ENCODE measurements at places on chromosomes 1 and 21. TPM values are rescaled to one million over a fixed set of nuclear protein-coding genes. Genes with fewer than 3 reads are reported as not detected.
A peak's percentile ranks its signal among the peaks of the same experiment; 100 is the strongest.

The PCP4 gene
- not detected for total RNA-seq

The CR1L gene
- 0.33 TPM for total RNA-seq

The DNALI1 gene
- 3.1 TPM for total RNA-seq

The LAMC2 gene
- 0.05 TPM for total RNA-seq

The PPIAL4G gene
- total RNA-seq, result not detected

The ADORA1 gene
- 0.33 TPM for total RNA-seq

The LENEP gene
- total RNA-seq, result not detected

The OR2L5 gene
- not detected for total RNA-seq

The SLAMF8 gene
- total RNA-seq, result 1.2 TPM

DNA sequence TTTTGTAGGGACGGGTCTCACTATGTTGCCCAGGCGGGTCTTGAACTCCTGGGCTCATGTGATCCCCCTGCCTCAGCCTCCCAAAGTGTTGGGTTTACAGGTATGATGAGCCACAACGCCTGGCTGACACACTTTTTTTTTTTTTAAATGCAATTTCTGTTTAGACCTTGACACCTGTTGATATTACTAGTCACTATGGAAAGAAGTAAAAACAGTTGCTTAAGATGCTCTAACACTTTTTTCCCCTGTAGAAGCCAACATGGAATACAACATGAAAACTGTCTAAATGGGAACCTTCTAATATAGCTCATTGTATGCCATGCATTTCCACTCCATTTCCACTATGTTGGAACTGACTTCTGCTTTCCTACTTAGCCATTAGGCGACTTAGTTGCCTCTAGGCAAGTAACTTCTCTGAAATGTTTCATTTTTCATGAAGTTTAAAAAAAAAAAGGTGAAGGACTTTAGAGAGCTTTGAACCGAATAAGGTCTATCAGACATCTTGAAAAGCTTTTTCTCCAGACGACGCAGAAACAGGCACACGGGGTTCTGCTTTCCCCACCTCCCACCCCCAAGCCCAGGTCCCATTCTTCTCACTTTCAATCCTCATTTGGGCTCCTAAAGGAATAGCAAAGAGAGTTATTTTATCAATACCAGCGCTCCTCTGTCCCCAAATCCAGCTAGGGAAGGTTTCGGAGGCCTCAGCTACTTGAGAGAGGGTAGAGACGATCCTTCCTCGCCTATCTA lies 648 bp upstream of the DR1 start:
- peaks cover 17% of the 10 kb centered on the region for H3K4me1 ChIP-seq
- H3K4me3 ChIP-seq, result peak overlapping the region; percentile 78
- H3K27me3 ChIP-seq, result no peaks in the 10 kb centered on the region
- no peak for DNase-seq
- peak overlapping the region; percentile 95 for H3K27ac ChIP-seq

GRCh38 chr1:234611847-234612351 lies 1.9 kb upstream of the IRF2BP2 start:
- peaks cover 27% of the 10 kb centered on the region for H3K4me1 ChIP-seq
- H3K4me3 ChIP-seq, result peak overlapping the region; percentile 16
- H3K36me3 ChIP-seq, result no peaks in the 10 kb centered on the region
- peak overlapping the region; percentile 95 for H3K27ac ChIP-seq

DNA sequence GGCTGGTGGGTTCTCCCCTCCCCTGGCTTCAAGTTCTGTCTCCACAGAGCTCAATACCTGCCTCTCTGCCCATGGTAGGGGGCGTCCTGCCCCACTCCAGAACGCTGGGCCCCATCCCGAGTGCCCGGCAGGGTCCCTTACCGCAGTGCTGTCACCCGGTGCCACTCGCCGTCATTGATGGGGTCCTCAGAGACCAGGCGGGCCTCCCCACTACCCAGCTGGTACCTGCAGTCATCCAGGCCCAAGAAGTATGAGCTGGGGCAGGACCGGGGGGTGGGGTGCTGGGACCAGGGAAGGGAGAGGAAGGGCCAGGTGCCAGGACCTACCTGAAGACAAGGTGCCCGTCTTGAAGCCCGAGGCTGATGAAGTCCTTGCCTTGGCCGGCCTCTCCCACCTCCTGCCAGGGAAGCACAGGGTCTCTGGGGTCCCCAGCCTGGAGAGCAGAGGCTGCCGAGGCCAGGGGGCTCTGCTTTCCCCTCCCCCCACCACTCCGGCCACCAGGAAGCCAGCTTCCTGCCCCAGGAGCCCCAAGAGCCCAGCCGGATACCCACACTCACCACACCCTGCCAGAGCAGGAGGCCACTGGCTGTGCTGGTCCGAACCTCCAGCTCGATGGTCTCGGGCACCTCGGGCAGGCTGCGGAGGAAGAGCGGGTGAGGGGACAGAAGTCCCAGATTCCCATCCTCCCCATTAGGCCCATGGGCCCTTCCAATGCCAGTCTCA lies 12.1 kb downstream of the LDLRAD2 start:
- H3K4me3 ChIP-seq, result no peak overlapping the region
- no peaks in the 10 kb centered on the region for H3K4me1 ChIP-seq
- no peaks in the 10 kb centered on the region for H3K27me3 ChIP-seq
- H3K27ac ChIP-seq, result no peak overlapping the region

DNA sequence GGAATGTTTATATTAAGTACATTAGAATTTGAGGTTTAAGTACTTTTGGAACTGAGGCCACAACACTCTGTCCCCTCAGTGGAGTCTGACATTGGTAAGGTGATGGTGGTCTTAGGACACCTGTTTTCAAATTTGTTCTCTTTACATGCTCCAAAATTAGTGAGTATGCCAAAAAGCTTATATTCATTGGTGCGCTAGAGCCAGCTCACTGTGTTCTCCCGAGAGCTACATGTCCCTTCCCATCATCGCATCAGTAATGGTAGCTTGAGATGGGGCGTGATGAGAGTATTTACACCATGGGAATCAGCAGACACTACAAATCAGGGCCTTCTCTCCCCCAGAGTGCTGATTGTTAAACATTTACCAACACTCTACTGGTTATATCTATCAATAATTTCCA lies 19.5 kb downstream of the ETS2 start:
- peak overlapping the region; percentile 58 for H3K27ac ChIP-seq
- H3K4me3 ChIP-seq, result no peak overlapping the region
- peaks cover 33% of the 10 kb centered on the region for H3K36me3 ChIP-seq
- no peak for DNase-seq

- no peaks in the 10 kb centered on the region for H3K4me1 ChIP-seq
- H3K4me3 ChIP-seq, result no peak overlapping the region
- H3K27ac ChIP-seq, result no peak overlapping the region
- H3K27me3 ChIP-seq, result no peaks in the 10 kb centered on the region
Observed at GRCh38 chr1:43806183-43806582, 98.8 kb downstream of the ST3GAL3 start.

GRCh38 chr1:103497404-103497803 lies 28.1 kb upstream of the RNPC3 start:
- no peak overlapping the region for H3K4me3 ChIP-seq
- H3K27me3 ChIP-seq, result no peaks in the 10 kb centered on the region
- no peaks in the 10 kb centered on the region for H3K4me1 ChIP-seq
- no peak overlapping the region for H3K27ac ChIP-seq

DNA sequence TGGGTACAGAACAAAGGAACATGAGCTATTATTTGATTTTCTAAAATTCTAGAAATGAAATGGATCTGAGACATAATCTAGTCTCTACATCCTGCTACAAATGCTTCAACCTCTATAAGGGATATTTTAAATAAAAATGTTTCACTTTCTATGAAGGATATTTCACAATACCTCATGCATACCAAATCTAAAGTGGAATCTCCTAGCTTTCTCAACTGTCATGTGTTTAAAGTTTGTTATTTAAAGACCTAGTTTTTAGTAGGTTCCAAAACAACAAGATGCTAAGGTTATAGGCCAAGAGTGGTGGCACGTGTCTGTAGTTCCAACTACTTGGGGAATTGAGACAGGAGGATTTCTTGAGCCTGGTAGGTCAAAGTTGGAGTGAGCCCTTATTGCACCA lies 47.6 kb downstream of the KDM5B start:
- no peak overlapping the region for H3K4me3 ChIP-seq
- H3K27me3 ChIP-seq, result no peaks in the 10 kb centered on the region
- no peak overlapping the region for H3K27ac ChIP-seq
- no peaks in the 10 kb centered on the region for H3K4me1 ChIP-seq
- peaks cover 32% of the 10 kb centered on the region for H3K36me3 ChIP-seq

DNA sequence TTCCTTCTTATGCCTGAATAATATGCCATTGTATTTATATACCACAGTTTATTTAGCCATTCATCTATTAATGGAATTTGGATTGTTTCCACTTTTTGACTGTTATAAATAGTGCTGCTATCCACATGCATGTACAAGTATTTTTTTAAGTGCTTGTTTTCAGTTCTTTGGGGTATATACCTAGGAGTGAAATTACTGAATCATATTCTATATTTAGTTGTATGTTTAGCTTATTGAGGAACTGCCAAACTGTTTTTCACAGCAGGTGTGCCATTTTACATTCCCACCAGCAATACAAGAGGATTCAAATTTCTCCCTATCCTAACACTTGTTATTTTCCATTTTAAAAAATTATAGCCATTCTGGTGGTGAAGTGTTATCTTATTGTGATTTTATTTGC lies 7.6 kb upstream of the HJV start:
- no peak overlapping the region for H3K27ac ChIP-seq
- H3K4me1 ChIP-seq, result no peaks in the 10 kb centered on the region
- H3K27me3 ChIP-seq, result no peaks in the 10 kb centered on the region
- no peaks in the 10 kb centered on the region for H3K36me3 ChIP-seq
- no peak overlapping the region for H3K4me3 ChIP-seq

- H3K27me3 ChIP-seq, result no peaks in the 10 kb centered on the region
- no peak overlapping the region for H3K27ac ChIP-seq
- no peak for DNase-seq
Observed at GRCh38 chr1:31562707-31563360, 13.5 kb upstream of the TINAGL1 start.

GRCh38 chr1:1630965-1631781 lies 800 bp upstream of the MMP23B start:
- H3K36me3 ChIP-seq, result peaks cover 17% of the 10 kb centered on the region
- no peaks in the 10 kb centered on the region for H3K27me3 ChIP-seq
- no peak for DNase-seq
- H3K4me3 ChIP-seq, result no peak overlapping the region
- peaks cover 5% of the 10 kb centered on the region for H3K4me1 ChIP-seq

- DNase-seq, result no peak
- H3K27ac ChIP-seq, result no peak overlapping the region
- no peaks in the 10 kb centered on the region for H3K4me1 ChIP-seq
- H3K36me3 ChIP-seq, result no peaks in the 10 kb centered on the region
- no peaks in the 10 kb centered on the region for H3K27me3 ChIP-seq
- no peak overlapping the region for H3K4me3 ChIP-seq
Observed at GRCh38 chr21:26956813-26957212, 10.1 kb downstream of the ADAMTS5 start.

All from liver (tissue), 10 donors.